NB4 (cell line): ENCODE measurements at places on chromosomes 7 and 10.
A peak's percentile ranks its signal among the peaks of the same experiment; 100 is the strongest.

- no peak for DNase-seq
Observed at GRCh38 chr10:84574102-84574501, 245.7 kb downstream of the CCSER2 start.

DNA sequence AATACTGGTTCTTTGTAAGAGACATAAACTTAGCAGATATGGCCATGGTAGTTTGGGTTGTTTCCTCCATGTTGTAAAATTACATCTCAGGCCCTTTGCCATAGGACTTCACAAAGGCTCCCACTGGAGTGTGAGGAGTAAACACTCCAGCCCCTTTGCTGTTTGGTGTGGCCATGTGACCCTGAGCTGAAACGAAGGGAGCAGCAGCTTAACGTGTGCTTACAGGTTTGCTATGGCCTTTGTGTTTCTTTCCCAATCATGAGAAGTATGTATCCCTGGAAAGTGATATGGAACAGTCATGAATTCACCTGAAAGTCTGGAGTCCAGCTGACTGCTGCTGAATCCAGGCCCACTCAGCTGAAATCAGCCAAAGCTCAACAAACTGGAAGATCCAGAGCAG lies 23.8 kb upstream of the SFTPA1 start:
- DNase-seq: no peak

GRCh38 chr10:28783087-28783486 lies 105.8 kb downstream of the BAMBI start:
- DNase-seq: no peak

DNA sequence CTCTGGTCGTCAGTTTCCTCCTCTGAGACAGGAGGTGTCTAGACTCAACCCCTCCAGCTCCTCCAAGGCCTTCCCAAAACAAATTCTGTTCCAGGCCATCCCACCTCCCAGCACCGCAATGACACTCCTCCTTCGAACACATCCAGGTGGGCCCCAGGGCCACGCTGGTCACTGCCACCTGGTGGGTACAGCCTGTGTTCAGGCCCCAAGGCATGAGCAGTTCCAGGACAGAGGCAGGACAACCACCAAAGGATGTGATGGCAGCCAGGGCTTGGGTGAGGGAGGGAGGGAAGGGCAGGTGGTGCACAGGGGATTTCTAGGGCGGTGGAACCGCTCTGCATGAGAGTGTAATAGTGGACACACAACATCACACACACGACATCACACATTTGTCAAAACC lies 76.5 kb downstream of the PRKAG2 start:
- no peak for DNase-seq

DNA sequence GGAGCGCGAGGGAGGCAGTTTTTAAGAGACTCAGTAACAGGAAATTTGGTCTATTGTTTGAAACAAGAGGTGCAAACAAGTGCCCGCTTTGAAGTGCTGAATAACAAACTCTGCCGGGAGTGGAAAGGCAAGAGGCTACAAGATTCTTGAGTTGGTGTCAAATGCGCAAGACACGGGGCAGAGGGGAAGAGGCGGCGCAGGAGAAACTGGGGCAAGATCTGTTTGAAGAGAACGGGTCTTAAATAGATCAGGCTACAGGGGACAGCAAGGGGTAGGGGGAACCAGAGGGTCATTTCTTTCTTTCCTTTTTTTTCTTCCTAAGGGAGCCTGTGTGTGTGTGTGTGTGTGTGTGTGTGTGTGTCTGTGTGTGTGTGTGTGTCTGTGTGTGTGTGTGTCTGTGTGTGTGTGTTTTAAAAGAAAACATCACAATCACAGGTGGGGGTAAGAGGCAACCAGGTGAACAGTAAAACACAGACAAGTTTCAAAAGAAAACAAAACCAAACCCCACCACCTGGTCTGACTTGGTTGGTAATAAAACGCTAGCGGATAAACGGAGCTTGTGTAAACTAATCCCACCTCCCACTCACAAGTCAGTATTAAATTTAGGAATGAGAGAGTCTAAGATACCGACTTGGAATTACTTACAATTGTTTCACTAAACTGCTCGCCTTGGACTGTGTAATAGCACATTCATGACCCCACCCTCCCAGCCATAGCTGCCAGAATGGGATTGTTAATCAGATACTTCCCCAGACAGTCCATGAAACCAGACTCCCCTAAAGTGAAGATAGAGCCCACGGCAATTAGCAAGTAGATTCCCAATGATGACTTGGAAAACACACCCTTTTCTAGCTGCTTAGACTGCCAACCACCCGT lies 13.1 kb upstream of the CUX1 start:
- DNase-seq: no peak

- DNase-seq: no peak
Observed at GRCh38 chr10:14707481-14707880, 67.2 kb downstream of the FAM107B start.

DNA sequence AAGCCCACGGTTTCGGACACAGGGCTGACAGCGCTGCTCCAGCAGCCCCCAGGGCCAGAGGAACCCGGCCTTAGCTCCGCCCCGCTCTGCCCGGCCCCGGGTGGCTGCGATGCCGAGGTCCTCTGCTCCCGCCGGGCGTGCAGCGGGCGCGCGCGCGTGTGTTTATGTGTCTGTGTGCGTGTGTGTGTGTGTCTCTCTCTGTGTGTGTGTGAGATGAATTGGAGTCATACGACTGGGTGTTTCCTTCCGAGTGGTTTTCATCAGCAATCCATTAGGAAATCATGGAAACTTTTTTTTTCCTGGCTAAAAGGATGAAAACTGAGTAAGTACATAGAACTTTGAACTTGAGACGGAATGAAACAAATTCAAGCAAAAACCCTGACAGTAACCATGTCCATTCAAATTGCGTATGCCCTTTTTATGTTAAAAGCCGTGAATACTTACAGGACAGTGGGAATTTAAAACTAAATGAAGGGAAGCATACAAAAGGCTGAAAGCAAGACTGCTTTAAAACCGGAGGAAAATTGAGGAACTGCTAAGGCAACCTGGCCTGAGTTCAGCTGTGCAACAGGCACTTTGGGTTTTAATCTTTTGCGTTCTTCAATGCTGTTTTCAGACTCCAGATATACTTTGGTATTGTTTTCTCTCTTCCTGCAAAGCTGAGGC lies at the start of gene CPED1:
Gene CPED1 (plus strand): TSS at position 121 of the 666 bp plus-strand sequence. CDS start 911 bp downstream, outside the sequence.
- peak; percentile 55 for DNase-seq

GRCh38 chr7:127415060-127415742 lies 22.7 kb upstream of the ZNF800 start:
- DNase-seq: no peak

DNA sequence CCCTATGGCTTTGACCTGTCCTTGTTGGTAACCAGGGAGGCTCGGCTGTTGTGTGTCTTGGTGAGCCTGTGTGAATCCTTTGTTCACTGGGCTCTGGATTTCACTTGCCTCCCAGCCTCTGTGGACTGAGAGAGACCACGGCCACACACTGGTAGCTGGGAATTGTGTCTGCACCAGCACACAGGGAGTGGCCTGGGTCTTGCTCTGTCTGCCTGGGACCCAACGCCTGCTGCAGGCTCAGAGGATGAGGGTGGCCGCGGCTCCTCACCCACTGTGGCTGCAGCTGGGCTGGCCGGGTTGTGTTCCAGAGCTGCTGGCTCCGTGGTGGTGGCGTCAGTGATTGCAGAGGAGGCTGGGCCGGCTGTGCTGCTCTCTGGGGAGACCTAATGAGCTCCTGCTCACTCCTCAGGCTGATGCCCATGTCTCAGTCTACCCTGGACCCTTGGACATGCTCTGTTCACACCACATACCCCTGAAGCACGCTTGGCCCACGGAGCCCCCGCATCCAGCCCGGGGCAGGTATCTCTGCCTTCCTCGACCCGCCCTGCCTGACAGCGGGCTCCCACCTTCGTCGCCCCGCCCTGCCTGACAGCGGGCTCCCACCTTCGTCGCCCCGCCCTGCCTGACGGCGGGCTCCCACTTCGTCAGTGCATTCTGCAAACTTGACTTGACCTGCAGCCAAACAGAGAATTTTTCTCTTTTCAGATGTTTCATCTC lies 328.5 kb downstream of the ADARB2 start:
- no peak for DNase-seq

DNA sequence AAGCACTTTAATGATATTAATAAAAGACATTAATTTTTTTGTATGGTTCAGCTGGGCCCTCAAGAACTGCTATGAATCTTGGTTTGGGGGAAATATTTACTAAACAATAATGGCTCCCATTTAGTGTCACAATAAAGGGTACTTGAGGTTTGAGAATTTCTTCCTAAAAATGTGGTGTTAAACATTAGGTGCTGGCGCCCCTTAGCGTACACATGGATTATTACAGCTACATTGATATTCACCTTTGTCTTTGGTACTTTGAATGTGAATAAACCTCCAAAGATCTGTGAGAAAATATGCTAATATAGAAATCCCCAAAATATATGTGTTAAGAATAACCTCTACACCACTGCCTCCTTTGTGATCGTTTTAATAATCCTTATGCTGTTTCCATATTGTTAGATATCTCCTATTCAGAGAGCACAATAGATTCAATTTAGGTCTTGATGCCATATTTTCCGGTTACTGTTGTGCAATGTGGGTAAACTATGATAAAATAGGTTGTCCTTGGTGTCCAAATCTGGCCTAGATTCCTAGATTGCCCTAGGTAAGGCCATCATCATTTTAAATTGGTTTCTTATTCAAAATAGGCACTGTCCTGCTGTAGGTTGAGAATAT lies 161.8 kb upstream of the CACNA2D1 start:
- peak; percentile 72 for DNase-seq

- no peak for DNase-seq
Observed at GRCh38 chr10:16901106-16901505, 83.9 kb upstream of the RSU1 start.

GRCh38 chr7:24741679-24742505 lies 15.4 kb downstream of the GSDME start:
- no peak for DNase-seq

GRCh38 chr10:26335574-26336093 lies 102.5 kb upstream of the APBB1IP start:
- DNase-seq: no peak

DNA sequence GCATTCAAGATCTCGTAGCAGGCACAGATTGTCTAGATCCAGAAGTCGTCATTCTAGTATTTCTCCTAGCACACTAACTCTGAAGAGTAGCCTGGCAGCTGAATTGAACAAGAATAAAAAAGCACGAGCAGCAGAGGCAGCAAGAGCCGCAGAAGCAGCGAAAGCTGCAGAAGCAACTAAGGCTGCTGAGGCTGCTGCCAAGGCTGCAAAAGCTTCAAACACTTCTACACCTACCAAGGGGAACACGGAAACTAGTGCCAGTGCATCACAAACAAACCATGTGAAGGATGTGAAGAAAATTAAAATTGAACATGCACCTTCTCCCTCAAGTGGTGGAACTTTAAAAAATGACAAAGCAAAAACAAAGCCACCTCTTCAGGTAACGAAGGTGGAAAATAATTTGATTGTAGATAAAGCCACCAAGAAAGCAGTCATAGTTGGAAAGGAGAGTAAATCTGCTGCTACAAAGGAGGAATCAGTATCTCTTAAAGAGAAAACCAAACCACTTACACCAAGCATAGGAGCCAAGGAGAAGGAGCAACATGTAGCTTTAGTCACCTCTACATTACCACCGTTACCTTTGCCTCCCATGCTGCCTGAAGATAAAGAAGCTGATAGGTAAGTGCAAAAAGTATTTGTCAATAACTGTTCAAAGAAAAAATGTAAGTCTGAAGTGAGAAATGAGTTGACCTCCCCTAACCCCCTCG lies 37.7 kb downstream of the CDK13 start:
- no peak for DNase-seq

DNA sequence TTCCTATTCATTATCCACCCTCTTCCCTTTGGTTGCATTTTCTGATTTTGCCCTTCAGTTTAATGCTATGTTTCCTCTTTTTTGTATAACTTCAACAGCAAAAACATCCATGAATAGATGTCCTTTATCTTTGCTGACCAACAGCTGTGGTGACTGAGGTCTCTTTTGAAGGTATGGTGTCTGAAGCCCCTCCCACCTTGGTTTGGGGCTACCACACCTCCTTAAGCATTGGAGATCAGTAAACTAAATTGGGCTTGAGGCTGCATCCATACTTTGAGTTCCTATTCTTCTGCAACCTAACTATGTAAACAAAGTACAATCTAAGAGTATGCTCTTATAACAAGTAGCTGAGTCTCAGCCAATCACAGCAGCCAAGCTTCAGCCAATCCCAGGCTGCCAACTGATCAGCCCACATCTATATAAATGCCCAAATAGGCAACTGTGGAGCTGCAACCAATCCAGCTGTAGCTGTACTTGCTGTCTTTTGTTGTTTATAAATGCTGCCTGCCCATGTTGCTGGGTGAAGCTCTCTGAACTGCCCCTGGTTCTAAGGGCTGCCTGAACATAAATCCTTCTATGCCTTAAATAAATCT lies 69.4 kb upstream of the PDLIM1 start:
- DNase-seq: peak; percentile 33

DNA sequence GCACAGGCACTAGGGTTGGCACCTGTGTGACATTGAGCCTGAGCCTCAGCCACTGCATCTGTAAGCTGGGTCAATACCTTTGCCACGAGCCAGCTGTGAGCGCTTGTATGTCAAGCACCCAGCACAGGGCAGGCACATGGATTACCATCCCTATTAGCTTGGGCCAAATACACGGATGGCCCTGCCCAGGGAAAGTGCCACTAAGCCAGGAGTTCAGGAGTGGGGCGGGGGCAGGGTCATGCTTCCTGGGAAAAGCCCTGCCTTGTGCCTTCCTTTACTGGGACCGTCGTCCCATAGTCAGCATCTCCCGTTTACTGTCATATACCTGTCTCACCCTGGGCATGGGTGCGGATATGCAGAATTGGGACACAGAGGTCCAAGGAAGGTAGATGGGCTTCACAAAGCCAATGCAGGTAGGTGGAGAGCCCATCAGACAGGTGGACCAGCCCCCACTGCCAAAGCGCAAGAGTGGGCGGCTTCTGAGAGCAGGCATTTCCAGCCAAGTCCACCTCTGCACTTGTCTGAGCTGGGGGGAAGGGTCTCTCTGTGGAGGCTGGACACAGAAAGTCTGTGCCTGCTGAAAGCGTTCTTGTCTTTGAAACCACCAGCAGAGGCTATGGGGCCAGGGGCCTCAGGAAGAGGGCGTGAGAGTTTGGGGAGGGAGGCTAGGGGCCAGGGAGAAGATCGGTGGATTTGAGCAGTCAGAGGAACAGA lies 72.6 kb downstream of the VWA2 start:
- DNase-seq: no peak

DNA sequence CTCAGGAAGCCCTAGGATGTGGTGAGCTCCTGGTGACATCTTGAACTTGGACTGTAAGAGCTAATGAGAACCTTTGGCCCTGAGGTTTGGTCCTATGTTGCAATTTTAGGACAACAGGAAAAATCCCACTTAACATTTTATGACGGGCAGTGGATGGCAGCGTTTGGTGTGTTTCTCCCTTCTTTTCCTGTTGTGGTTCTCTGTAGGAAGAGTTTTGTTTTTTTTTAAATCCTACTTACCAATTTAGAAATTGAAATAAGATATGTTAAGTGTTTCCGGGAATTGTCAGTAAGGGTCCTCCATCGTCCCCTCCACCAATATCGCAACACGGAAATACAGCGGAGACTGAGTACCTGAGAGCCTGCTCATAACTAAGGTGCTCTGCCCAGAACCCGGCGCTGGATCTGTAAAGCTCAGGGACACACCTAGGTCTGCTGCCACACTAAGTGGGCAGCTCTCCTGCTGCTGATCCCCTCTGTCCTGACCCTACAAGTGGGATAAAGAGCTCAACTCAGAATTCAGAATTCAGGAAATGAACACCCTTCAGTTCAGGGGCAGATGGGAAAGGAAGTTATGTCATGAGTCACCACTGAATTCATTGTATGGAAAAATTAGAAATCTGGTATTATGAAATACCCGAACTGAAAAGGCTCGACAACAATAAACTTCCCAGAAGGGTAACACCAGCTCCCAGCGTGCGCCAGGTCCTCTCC lies 9.1 kb upstream of the PROSER2 start:
- peak; percentile 29 for DNase-seq

- no peak for DNase-seq
Observed at GRCh38 chr7:28202222-28202621, 21.6 kb upstream of the JAZF1 start.
